ENCODE measurements at places on chromosomes 1 and 21. TPM values are rescaled to one million over a fixed set of nuclear protein-coding genes. Genes with fewer than 3 reads are reported as not detected.

Gene KDF1
- polyA plus RNA-seq, result 7.6 TPM

Gene BNIPL
- 5.2 TPM for polyA plus RNA-seq

Gene METTL25B
- polyA plus RNA-seq, result 41.7 TPM

Gene PRAMEF13
- not detected for polyA plus RNA-seq

Gene PLA2G4A
- 8.2 TPM for polyA plus RNA-seq

Gene A3GALT2
- polyA plus RNA-seq, result not detected

Gene PDZK1IP1
- polyA plus RNA-seq, result 1.4 TPM

Gene EFNA1
- polyA plus RNA-seq, result 87.6 TPM

Gene KRTAP21-2
- polyA plus RNA-seq, result not detected

Gene ZNF648
- polyA plus RNA-seq, result 0.09 TPM

Gene FBXO2
- 0.75 TPM for polyA plus RNA-seq

Gene NPPB
- not detected for polyA plus RNA-seq

Gene PER3
- 10.0 TPM for polyA plus RNA-seq

Gene MUTYH
- polyA plus RNA-seq, result 28.3 TPM

Gene RAB3GAP2
- polyA plus RNA-seq, result 35.8 TPM

Gene E2F2
- polyA plus RNA-seq, result 4.2 TPM

Gene APOBEC4
- polyA plus RNA-seq, result 0.87 TPM

Gene PRKAA2
- 4.9 TPM for polyA plus RNA-seq

Gene PLD5
- 0.58 TPM for polyA plus RNA-seq

Gene GUCA2A
- 0.87 TPM for polyA plus RNA-seq

Gene HIVEP3
- polyA plus RNA-seq, result 7.2 TPM

Gene MPZ
- polyA plus RNA-seq, result 5.5 TPM

Measured in left lung (tissue), 14 donors.